Large intestine (tissue), 12 donors: ENCODE measurements at places on chromosomes 6 and 20. TPM values are rescaled to one million over a fixed set of nuclear protein-coding genes. Genes with fewer than 3 reads are reported as not detected.
A peak's percentile ranks its signal among the peaks of the same experiment; 100 is the strongest.

- peak overlapping the region; percentile 32 for H3K27ac ChIP-seq
- DNase-seq = no peak
- no peaks in the 10 kb centered on the region for H3K27me3 ChIP-seq
- H3K36me3 ChIP-seq = peaks cover 30% of the 10 kb centered on the region
- peaks cover 3% of the 10 kb centered on the region for H3K4me1 ChIP-seq
These were observed 84.9 kb upstream of the TMEM181 start for GRCh38 chr6:158474961-158475343.

DNA sequence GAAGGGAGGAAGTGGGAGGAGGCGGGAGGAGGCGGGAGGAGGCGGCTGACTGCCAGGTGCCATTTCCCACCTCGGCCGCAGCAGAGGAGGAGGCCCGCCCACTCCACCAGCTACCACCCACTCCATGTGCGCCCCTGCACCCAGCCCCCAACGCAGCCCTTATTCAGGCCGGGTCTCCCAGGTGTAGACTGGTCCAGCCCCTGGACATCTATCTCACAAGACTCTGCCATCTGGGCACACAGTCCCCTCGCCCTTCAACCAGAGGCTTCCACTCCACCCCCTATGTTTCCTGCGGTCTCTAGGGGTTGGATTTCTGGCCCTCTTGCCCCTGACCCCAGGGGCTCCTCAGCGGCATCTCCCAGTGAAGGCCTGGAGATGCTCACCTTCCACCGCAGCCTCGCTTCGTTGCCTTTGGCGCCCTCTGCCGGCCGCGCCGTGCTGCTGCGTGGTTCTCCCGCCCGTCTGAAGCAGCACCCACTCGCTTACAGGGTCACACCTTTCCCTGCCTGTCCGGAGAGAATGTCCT is 32.6 kb upstream of the FAM83D start:
- no peaks in the 10 kb centered on the region for H3K36me3 ChIP-seq
- H3K4me3 ChIP-seq = no peak overlapping the region
- H3K27me3 ChIP-seq = peaks cover 19% of the 10 kb centered on the region

- DNase-seq = no peak
- H3K27me3 ChIP-seq = no peaks in the 10 kb centered on the region
- peak overlapping the region; percentile 94 for H3K27ac ChIP-seq
- H3K4me1 ChIP-seq = peaks cover 33% of the 10 kb centered on the region
These were observed 100.7 kb downstream of the NOL4L start for GRCh38 chr20:32484225-32484957.

DNA sequence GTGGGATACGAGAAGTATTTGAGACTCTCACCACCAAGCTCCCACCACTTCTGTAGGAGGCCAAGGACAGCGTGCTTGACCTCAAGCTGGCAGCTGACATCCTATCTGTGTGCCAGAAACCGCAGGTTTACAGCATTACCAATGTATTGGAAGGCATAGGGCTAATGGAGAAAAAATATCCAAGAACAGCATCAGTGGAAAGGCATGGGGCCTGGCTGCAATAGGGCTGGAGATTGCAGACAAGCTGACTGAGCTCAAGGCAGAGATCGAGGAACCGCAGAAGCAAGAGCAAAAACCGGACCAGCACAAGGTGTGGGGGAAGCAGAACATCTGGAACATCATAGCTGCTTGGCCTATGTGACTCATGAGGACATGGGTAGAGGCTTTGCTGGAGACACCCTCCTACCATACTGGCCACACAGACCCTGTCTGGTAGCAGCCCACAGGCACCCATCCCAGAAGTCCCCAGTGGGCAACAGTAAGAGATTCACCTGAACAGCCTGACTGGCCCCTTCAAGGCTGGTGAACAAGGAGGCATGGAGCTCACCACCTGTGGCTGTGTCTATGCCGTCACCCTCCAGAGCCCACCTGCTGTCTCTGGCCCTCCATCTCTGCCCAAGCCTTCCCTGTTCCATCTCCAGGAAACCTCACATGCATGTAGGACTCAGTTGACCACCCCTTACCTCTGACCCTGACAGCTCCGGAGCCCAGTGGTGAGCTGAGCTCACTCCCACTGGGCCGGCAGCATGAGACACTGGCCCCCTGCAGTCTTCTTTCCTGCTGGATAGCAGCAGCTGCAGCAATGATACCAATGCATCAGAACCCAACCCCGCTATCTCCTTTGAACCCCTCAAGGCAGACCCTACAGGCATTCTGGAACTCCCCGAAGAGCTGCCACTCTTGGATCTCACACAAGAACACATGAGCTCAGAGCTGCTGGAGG is 171.1 kb downstream of the KIF6 start:
- H3K27me3 ChIP-seq = no peaks in the 10 kb centered on the region
- DNase-seq = no peak
- H3K27ac ChIP-seq = no peak overlapping the region

GRCh38 chr6:154441995-154442310 is 68.5 kb downstream of the CNKSR3 start:
- no peak for DNase-seq
- H3K27ac ChIP-seq = no peak overlapping the region
- no peaks in the 10 kb centered on the region for H3K27me3 ChIP-seq
- peaks cover 33% of the 10 kb centered on the region for H3K36me3 ChIP-seq
- H3K4me1 ChIP-seq = peaks cover 17% of the 10 kb centered on the region
- H3K4me3 ChIP-seq = no peak overlapping the region

- no peak for DNase-seq
- H3K27ac ChIP-seq = no peak overlapping the region
- no peaks in the 10 kb centered on the region for H3K36me3 ChIP-seq
- H3K4me1 ChIP-seq = no peaks in the 10 kb centered on the region
These were observed 136.0 kb upstream of the CNR1 start for GRCh38 chr6:88301888-88302768.

- H3K27ac ChIP-seq = no peak overlapping the region
- no peak for DNase-seq
- peaks cover 5% of the 10 kb centered on the region for H3K4me1 ChIP-seq
These were observed 156.5 kb downstream of the TTLL2 start for GRCh38 chr6:167481307-167481926.

DNA sequence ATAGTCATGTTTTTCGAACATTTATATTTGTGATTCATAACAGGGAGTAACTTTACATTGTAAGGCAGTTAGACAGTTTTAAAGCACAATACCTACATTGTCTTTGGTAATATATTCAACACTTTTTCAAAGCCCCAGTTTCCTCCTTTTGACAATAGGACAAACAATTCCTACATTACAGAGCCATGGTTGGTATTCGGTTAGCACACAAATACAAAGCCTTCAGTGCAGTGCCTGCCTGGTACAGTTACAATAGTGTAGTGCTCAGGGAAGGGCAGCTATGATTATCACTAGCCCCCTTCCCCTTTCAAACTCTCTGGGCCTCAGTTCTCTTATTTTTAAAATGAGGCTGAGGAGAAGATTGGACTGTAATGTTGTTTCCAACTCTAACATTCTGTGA is 207.8 kb downstream of the TPBG start:
- no peaks in the 10 kb centered on the region for H3K27me3 ChIP-seq
- no peak overlapping the region for H3K4me3 ChIP-seq
- no peaks in the 10 kb centered on the region for H3K4me1 ChIP-seq

DNA sequence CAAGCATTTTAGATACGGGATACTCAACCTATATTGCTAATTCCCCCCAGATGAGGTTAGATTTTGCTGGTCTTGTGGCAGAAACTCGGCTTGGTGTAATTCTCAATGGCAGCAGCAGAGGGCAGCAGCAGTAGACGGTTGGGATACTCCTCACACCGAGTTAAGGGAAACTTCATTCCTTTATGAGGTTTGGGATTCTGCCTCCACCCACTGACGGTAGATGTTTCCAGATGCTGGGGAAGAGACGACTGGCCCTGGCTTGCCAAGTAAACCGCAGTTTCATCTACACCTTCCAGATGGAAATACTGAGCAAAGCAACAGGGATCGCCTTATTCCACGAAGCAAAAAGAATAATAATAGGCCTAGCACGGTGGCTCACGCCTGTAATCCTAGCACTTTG is 8.2 kb upstream of the TBC1D7 start:
- no peak overlapping the region for H3K27ac ChIP-seq
- peak; percentile 55 for DNase-seq
- peaks cover 3% of the 10 kb centered on the region for H3K27me3 ChIP-seq

The TLDC2 gene
- polyA plus RNA-seq = 17.0 TPM

The TAAR8 gene
- not detected for polyA plus RNA-seq

The NKAPL gene
- 0.90 TPM for polyA plus RNA-seq

The PRPH2 gene
- polyA plus RNA-seq = 1.5 TPM

The SLC22A7 gene
- 1.2 TPM for polyA plus RNA-seq

The SH3BGRL2 gene
- polyA plus RNA-seq = 42.7 TPM
